ENCODE measurements at places on chromosomes 2 and 18. TPM values are rescaled to one million over a fixed set of nuclear protein-coding genes. Genes with fewer than 3 reads are reported as not detected.

DNA sequence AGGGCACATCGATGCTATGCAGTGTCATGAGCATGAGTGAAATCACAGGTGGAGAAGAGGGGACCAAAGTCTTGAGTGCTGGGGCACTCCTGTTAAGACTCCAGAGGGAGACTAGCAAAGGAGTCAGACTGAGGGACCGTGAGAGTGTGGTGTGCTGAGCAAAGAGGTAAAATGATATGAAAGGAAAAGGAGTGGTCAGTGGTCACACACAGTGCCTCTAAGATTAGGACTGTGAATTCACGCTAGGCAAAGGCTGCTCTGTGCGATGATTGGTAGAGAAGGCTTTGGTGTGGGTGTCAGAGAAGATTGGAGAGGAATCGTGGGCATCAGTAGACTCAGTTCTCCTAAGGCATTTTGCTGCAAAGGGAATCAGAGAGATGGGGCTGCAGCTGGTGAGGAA is 12.8 kb downstream of the SOCS6 start:
- no peak for DNase-seq

GRCh38 chr2:195694553-195694952 is 37.5 kb downstream of the SLC39A10 start:
- no peak for DNase-seq

The ALPG gene
- total RNA-seq, result not detected

GRCh38 chr2:100620481-100620880 is 57.7 kb downstream of the PDCL3 start:
- DNase-seq, result no peak

GRCh38 chr18:24543795-24544498 is 83.5 kb downstream of the HRH4 start:
- no peak for DNase-seq

- DNase-seq, result no peak
These were observed 53.8 kb downstream of the EEF1B2 start for GRCh38 chr2:206213514-206213845.

DNA sequence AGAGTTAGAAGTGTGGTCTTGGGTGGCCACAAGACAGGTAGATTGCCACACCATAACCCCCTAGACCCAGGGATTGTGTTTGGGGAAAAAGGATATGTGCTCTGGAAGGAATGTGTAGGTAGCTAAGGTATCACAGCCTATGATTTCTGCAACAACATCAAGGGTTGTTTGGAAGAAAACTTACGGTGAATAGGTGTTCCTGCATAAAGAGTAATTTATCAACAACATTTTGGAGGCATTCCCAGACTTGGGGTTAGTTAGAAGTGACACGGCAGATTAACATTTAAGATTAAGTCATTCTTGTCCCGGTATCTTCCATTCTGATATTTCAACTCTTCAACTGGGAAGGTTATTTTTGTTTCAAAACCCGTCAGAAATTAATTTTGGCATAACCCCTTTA is 65.5 kb downstream of the SPP2 start:
- no peak for DNase-seq

- no peak for DNase-seq
These were observed 140.1 kb downstream of the SS18 start for GRCh38 chr18:25950321-25950720.

DNA sequence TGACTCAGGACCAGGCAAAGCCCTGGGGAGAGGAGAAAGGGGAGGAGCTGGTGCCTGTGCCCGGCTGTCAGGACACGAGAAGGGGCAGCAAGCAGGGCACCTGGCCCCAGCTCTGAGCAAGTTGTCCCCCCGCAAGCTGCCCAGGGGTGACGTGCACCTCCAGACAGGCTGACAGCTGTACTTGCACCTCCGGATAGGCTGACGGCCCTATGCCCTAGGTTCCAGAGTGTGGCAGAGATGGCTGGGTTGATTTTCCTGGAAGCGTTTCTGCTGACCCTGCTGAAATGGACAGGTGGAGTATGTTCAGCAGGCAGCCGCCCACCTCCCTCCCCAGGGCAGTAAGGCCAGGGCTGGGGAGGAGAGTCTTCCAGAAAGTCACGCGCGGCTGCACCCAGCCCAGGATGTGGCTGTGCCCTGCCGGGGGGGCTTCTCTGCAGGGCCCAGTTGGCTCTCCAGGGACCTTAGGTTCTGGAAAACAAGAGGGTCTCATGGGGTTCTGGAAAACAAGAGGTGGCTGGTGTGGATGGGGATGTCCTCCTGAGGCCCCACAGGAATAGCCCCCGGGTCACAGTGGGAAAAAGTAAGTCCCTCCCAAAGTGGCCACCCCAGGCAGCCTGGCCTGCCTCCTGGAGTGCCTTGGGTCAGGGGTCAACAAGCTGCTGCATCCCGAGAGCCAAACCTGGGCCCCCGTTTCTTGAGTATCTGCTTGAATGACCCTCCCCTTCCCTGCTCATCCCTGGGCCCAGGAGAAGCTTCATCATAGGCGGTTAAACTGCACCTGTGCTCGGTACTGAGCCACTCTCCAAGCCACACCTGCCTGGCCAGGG is 71.4 kb upstream of the OTOS start:
- no peak for DNase-seq

The MYCN gene
- 1.8 TPM for total RNA-seq

DNA sequence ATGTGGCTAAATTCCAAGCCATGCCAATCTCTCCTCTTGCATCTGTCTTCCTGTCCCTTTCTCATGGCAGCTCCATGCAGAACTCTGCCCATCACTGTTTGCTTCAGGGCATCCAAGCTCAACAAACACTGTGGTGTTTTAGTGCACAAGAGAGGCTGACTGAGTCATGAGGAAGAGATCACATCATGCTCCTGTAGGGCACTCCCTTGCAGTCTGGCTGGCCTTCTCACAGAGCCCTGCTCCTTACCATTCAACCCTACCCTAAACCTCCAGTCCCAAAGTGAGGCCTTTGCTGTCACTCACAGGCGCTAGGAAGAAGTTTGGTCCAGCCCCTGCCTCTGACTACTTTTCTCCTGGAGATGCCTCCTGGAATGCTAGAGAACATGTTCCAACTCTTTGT is 194.0 kb downstream of the LRATD1 start:
- DNase-seq, result no peak

DNA sequence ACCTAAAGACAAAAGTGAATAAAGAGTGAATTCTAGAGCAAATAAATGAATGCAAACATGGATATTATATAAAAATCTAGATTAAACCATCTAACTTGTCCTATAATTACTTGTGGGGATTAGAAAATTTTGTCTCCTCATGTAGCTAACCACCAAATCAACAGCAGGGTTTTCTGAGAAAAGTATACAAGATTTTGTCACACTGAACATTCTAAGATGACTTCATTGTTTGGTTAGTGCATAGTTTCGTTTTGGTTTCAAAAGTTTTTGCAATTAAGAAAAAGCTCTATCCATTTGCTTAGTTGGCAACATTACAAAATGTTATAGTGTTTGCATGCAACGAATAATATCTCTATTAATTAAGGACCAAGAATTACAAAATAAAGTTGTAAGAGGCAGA is 125.0 kb downstream of the LRP2 start:
- no peak for DNase-seq

The EHD3 gene
- total RNA-seq, result 22.9 TPM

- DNase-seq, result no peak
These were observed 200.2 kb downstream of the RIT2 start for GRCh38 chr18:42915299-42915698.

GRCh38 chr18:24208270-24209035 is 69.6 kb downstream of the CABYR start:
- DNase-seq, result no peak

- no peak for DNase-seq
These were observed 231.3 kb downstream of the HDAC4 start for GRCh38 chr2:239169311-239170048.
